ENCODE measurements at places on chromosomes 12 and 14.

DNA sequence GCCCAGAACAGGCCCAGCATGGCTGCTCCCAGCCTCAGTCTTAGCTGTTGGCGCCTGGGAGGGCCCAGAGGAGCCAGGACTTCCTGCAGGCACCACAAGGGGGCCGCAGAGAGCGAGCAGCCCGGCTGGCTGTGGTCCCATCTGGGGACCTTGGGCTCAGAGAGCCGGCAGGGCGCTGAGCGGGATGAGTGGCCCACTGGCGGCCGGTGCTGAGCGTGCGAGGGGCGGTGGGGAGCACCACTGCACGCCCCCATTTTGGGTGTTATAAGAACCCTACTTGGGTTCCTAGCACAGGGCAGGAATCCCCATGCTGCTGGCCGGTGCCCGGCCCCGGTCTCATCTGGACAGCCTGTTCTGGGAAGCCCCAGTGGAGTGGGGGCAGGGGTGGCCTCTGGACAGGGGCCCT is 25.9 kb upstream of the CRIP2 start:
- DNase-seq, result peak; percentile 58

- no peak for DNase-seq
Observed at GRCh38 chr12:3281588-3282383, 204.6 kb downstream of the TSPAN9 start.

DNA sequence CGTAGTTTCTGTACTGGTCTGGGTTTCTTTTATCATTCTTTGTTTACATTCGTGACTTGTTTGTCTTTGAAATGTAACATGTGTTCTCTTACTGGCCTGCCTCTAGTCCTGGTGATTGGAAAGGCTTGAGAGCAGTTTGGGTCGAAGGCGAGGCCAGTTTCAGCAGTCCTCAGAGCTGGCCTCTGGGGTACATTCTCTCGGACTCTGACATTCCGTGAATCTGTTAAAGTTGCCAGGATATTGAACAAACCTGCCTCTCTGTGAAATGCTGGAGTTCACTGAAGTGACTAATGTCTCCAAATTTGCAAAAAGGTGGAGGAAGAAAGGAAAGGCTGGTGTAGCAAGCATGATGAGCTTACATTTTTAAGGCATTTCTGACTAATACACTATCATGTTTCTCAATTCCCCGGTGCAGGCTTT is 1.5 kb downstream of the PLEKHA5 start:
- DNase-seq, result no peak

GRCh38 chr12:79267580-79267979 is 403.0 kb downstream of the SYT1 start:
- DNase-seq, result no peak

DNA sequence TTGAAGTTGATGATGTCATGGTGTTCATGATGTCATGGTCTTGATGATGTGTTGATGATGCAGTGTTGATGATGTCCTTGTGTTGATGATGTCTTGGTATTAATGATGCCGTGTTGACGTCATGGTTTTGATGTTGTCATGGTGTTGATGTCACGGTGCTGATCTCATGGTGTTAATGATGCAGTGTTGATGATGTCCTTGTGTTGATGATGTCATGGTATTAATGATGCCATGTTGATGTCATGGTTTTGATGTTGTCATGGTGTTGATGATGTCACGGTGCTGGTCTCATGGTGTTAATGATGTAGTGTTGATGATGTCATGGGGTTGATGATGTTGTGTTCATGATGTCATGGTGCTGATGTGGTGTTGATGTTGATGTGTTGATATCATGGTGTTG is 48.0 kb upstream of the RIMBP2 start:
- no peak for DNase-seq

DNA sequence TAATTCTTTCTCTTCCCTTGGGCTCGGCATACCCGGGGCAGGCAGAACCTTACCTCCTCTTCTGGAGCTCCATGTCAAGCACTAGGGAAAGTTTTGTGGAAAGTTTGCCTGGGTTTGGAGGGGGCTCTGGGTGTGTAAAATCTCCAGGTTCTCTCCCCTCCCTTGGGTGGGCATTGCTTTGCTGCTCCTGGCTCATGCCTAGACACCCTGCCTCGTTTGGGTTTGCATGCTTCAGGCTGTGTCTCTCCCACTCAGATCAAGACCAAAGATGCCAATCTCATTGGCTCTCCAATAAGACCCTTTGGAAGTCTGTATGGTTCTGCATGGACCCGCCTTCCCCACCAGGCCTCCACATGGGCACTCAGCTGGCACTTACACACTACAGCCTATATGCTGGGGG is 6.2 kb upstream of the KRT2 start:
- DNase-seq, result no peak

DNA sequence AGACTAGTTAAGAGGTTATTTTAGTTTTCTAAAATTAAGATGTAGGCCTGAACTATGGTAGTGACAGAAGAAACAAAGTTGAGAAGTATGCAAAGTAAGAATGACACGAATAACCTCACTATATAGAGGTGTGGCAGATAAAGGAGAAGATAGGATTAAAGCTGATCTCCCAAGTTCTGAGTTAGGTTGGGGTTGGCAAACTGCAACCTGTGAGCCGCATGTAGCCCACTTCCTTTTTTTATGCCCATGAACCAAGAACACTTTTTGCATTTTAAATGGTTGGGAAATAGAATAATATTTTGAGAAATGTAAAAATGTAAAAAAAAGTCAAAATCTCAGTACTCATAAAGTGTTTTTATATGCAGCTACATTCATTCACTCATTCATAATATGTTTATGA is 34.3 kb downstream of the KTN1 start:
- no peak for DNase-seq

DNA sequence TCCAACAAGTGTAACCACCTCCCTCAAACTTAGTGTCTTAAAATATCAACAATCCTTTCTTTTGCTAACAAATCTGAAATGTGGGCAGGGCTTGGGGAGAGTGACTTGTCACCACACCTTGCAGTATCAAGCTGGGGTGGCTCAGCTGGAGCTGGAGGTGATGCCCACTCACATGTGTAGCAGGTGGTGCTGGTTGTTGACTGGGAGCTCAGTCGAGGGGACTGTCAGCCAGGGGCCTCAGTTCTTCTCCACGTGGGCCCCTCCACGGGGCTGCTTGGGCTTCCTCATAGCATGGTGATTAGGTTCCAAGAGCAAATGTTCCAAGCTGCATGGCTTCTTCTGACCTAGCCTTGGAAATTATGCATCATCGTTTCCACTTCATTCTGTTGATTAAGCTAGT is 32.6 kb upstream of the ESRRB start:
- DNase-seq, result no peak

DNA sequence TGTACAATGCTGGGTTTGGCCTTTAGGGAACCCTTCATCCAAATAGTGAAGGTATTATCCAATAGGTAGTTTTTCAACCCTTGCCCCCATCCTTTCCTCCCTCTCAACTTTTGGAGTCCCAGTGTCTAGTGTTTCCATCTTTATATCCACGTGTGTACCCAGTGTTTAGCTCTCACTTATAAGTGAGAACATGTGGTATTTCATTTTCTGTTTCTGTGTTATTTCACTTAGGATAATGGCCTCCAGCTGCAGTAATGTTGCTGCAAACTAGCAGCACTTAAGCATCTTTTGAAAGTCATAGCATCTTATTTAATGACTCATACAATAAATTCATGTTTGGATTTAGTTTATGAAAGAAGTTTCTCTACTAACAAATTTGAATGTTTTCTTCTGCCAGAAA is 442.5 kb downstream of the NELL2 start:
- no peak for DNase-seq

- DNase-seq, result no peak
Observed at GRCh38 chr12:130335517-130336392, 1.9 kb upstream of the PIWIL1 start.

GRCh38 chr14:72781561-72782508 is 112.1 kb downstream of the DPF3 start:
- no peak for DNase-seq

GRCh38 chr14:50832935-50833630 is 2.1 kb upstream of the NIN start:
- DNase-seq, result no peak

- no peak for DNase-seq
Observed at GRCh38 chr14:79487632-79488031, 723.7 kb downstream of the DIO2 start.

- DNase-seq, result no peak
Observed at GRCh38 chr14:39264558-39264957, 30.8 kb downstream of the MIA2 start.

- DNase-seq, result no peak
Observed at GRCh38 chr14:35480119-35480769, 53.7 kb upstream of the INSM2 start.

- DNase-seq, result no peak
Observed at GRCh38 chr12:50718760-50719159, 45.1 kb upstream of the ATF1 start.

DNA sequence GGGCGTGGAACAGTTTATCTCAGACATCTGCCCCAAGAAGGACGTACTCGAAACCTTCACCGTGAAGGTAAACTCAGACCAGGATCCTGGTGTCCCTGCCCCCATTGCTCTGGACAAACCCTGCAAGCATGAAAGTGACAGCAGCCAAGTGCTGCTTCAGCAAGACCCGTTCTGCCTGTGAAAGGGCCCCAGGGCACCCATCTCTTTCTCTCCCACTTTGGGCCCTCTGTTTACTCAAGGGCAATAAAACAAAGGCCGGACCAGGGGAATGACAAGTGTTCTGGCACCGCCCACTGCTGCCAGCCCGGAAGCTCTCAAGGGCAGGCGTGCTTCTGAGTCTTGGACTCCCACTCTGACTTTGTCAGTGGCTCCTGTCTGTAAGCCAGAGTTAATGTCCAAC is 35.3 kb downstream of the CD9 start:
- DNase-seq, result no peak

DNA sequence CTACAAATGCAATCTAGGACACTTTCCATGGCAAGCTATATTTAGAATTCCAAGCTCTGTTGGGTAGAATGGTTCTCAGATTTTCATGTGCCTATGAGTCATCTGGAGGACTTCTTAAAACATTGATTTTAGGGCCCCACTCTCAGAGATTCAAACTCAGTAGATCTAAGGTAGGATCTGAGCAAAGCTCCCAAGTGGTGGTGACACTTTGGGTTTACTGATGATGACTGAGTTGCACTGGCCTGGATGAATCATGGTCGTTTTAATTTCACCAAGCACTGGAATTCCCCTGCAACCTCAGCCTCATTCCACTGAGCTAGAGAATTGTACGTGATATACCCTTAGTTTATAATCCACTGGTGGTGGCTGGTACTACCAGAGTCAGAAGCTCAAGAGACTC is 86.5 kb downstream of the PPM1H start:
- no peak for DNase-seq

DNA sequence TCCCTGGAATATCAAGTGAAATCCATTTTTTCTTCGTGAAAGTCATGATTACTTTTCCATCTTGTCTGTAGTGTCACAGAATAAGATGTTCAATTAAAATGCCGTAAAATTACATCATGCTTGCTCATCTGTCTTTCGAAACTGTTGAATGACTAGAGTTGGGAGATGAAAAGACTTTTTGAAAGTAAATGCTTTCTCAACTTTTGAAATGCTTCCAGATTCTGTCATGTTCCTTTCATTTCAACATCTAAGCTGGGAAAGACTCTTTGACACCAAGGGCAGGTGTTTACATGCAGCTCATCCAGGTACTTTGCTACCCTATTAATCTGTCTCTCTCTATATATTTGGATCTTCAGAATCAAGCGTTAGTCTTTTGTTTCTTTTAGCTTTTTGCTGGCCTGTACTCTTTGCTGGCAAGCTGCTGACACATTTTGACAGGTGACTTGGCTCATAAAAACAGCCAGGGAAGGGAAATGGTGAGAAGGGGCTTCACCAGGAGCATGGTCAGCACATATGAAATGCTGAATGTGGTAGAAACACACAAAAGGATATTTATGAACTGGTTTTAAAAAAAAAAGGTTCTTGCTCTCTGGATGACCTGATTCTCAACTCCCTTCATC is 77.0 kb upstream of the METAP2 start:
- DNase-seq, result no peak
